ENCODE measurements at places on chromosomes 6 and 20. TPM values are rescaled to one million over a fixed set of nuclear protein-coding genes. Genes with fewer than 3 reads are reported as not detected.

Gene IP6K3
- 1.6 TPM for total RNA-seq

GRCh38 chr6:51526049-51526448 lies 561.4 kb downstream of the PKHD1 start:
- H3K27ac ChIP-seq = no peak overlapping the region
- H3K4me1 ChIP-seq = no peaks in the 10 kb centered on the region
- no peak for DNase-seq
- H3K4me3 ChIP-seq = no peak overlapping the region

Gene IL17A
- total RNA-seq = not detected

Gene TMEM244
- total RNA-seq = not detected

Gene FAXC
- total RNA-seq = 5.9 TPM

DNA sequence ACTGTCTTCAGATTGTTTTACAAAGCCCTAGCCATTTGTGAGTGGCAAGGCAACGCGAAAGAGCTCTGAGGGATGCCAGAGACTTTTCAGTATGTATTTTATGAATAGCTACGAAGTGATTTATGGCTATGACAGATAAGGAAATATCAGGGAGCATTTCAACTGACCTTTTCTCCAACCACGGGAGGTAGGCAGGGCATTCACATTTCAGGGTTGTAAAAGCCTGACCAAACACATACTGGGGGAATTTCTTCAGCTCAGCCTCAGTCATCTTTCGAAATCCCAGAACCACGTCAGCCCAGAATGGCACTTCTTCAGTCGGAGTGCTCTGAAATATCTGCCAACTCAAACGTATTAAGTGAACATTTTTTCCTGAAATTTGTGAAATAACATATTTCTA lies 10.8 kb downstream of the DDO start:
- no peaks in the 10 kb centered on the region for H3K27me3 ChIP-seq
- peaks cover 7% of the 10 kb centered on the region for H3K4me1 ChIP-seq
- no peak overlapping the region for H3K27ac ChIP-seq
- no peak for DNase-seq

Gene C6orf15
- not detected for total RNA-seq

- DNase-seq = peak; percentile 80
- no peaks in the 10 kb centered on the region for H3K36me3 ChIP-seq
- H3K4me1 ChIP-seq = no peaks in the 10 kb centered on the region
- H3K27ac ChIP-seq = no peak overlapping the region
- no peak overlapping the region for H3K4me3 ChIP-seq
- no peaks in the 10 kb centered on the region for H3K27me3 ChIP-seq
These were observed 322.1 kb downstream of the RNGTT start for GRCh38 chr6:88641178-88641903.

- H3K36me3 ChIP-seq = no peaks in the 10 kb centered on the region
- no peaks in the 10 kb centered on the region for H3K4me1 ChIP-seq
- H3K27ac ChIP-seq = no peak overlapping the region
- no peaks in the 10 kb centered on the region for H3K27me3 ChIP-seq
These were observed 117.6 kb downstream of the SULF2 start for GRCh38 chr20:47667531-47668312.

DNA sequence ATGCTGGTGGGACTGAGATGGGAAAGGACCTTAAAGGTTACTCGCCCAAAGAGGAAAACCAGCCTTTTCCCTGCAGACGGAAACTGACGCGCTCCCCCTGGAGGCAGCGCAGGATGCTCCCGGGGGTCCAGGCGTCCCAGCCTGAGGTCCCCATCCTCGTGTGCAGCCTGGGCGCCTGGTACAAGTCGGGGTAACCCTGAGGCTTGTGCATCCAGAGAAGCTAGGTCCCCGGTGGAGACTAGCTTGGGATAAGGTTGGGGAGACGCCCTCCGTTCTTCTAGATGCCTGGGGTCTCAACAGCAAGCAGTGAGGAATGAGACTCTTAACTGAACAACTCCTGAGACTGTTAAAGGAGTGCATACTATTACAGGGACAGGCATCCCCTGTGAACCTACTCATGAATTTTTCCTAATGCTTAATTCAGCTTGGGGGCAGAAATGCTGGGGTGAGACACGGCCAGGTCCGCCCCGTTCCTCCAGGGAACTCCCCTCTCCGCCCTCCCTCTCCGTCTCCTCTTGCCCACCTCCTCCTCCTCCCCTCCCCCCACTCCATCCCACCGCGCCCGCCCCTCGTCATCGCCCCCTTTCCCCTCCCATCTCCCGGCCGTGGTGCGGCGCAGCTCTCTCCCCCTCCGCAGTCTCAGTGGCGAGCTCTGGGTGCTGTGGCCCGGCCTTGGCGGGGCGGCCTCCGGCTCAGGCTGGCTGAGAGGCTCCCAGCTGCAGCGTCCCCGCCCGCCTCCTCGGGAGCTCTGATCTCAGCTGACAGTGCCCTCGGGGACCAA lies at the start of gene PRSS35:
Gene PRSS35 (plus strand): TSS at position 634 of the 781 bp plus-strand sequence. CDS start 10,908 bp downstream, outside the sequence.
- H3K4me3 ChIP-seq = peak within 1 kb of the TSS; percentile 12
- H3K36me3 ChIP-seq = no peaks in the 10 kb centered on the region
- DNase-seq = peak; percentile 83
- no peak within 1 kb of the TSS for H3K27ac ChIP-seq

GRCh38 chr20:23782366-23782983 lies 31.7 kb upstream of the CST1 start:
- no peaks in the 10 kb centered on the region for H3K4me1 ChIP-seq
- H3K27ac ChIP-seq = no peak overlapping the region
- H3K27me3 ChIP-seq = no peaks in the 10 kb centered on the region
- DNase-seq = peak; percentile 4
- H3K4me3 ChIP-seq = no peak overlapping the region

Gene TP53TG5
- total RNA-seq = not detected

Gene ADGRF1
- 14.8 TPM for total RNA-seq

- no peaks in the 10 kb centered on the region for H3K27me3 ChIP-seq
- H3K36me3 ChIP-seq = no peaks in the 10 kb centered on the region
- peak; percentile 51 for DNase-seq
These were observed 16.1 kb upstream of the ZNF217 start for GRCh38 chr20:53609491-53610445.

- no peaks in the 10 kb centered on the region for H3K27me3 ChIP-seq
- no peaks in the 10 kb centered on the region for H3K4me1 ChIP-seq
- no peaks in the 10 kb centered on the region for H3K36me3 ChIP-seq
- DNase-seq = no peak
- no peak overlapping the region for H3K4me3 ChIP-seq
These were observed 645.6 kb downstream of the MMUT start for GRCh38 chr6:48817333-48818051.

Gene TBX18
- 1.3 TPM for total RNA-seq

Gene MYL9
- 239 TPM for total RNA-seq

Gene PRL
- 0.18 TPM for total RNA-seq

DNA sequence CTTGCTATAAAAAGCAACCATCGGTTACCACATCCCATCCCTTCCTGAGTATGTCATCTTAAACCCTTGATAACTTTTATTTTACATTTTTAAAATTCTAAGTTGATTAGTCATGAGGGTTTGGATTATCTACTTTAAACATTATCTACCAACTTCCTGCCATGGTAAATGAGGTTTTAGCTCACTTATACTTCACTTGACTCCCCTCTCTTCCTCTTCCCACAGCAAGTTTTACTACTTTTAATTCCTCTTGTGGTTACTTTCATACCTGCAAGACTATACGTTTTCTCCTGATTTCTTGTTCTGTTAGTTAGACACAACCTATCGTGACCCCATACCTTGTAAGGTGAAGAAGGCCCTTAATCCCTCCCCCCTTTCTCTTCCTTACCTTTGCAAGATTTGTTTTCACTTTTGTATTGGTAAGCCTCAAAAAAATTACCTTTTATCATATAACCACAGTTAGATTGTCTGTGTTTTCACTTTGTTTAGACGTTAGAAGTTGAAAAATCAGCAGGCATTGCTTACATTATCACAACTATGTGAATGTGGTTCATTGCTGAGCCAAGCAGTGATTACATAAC lies 60.1 kb upstream of the OGFRL1 start:
- H3K4me3 ChIP-seq = no peak overlapping the region
- H3K4me1 ChIP-seq = no peaks in the 10 kb centered on the region
- H3K36me3 ChIP-seq = peaks cover 4% of the 10 kb centered on the region
- H3K27ac ChIP-seq = no peak overlapping the region

Gene TTBK1
- total RNA-seq = 0.31 TPM

DNA sequence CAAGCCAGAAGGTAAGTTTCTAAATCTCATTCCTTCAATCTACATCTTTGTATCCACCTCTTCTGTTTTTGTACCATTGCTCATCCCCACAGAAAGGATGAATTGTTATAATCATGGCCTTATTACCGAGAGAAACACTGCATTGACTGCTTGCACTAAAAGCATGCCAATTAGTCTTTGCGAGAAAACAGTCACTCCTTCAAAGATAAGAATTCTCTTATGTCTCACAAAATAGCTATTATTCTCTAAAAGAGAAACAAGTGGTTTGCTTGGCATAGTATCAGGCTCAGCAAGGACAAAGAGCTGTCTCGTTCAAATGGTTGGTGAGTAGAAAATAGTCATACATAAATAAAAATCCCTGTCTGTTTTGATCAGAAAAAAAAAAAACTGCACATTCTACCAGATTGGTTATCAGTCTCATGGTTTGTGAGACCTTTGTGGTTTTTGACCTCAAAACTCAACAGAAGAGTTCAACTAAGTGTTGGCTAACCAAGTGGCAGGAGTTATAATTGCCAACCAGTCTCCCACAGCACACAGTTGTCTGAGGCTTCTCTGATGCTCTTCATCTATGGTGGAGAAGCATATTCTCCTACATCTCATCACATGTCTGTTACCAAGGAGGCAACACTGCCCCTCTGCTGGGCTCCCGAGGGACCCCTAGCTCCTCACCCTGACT lies 35.1 kb upstream of the ARMH2 start:
- H3K27ac ChIP-seq = no peak overlapping the region
- no peak overlapping the region for H3K4me3 ChIP-seq
- DNase-seq = no peak
- H3K27me3 ChIP-seq = no peaks in the 10 kb centered on the region

DNA sequence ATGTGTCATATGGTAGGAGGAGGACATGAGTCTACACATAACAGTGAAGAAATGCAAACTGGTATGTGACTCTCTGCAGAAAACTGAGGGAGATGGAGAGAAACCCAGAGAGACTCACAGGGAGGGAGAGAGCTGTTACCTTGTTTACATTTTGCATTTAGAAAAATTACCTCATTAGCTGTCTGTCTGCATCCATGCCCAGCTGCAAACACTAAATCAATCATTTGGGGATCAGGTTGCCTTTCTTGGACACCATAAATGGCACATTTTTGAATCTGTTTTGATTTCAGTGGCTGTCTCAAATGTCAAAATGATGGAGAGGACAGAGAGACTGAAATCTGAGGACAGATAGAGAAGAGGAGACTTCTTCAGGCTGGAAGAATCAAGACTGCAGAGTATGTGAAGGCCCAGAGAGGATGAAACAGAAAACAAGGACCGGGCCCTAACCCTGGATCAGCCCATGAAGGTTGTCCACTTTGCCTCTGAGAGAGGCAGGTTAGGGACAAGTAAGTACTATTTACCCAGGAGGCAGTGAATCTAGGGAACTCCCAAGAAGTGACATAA lies 92.2 kb downstream of the UNC5CL start:
- H3K36me3 ChIP-seq = no peaks in the 10 kb centered on the region
- no peak for DNase-seq
- H3K4me3 ChIP-seq = no peak overlapping the region
- H3K27me3 ChIP-seq = no peaks in the 10 kb centered on the region
- no peaks in the 10 kb centered on the region for H3K4me1 ChIP-seq

GRCh38 chr20:50844430-50845100 lies 49.7 kb downstream of the BCAS4 start:
- H3K27me3 ChIP-seq = no peaks in the 10 kb centered on the region
- H3K36me3 ChIP-seq = no peaks in the 10 kb centered on the region
- no peak for DNase-seq
- no peak overlapping the region for H3K4me3 ChIP-seq
- no peaks in the 10 kb centered on the region for H3K4me1 ChIP-seq
- H3K27ac ChIP-seq = no peak overlapping the region

Gene C20orf144
- total RNA-seq = 0.31 TPM

- H3K27ac ChIP-seq = no peak overlapping the region
- peaks cover 12% of the 10 kb centered on the region for H3K36me3 ChIP-seq
- H3K27me3 ChIP-seq = no peaks in the 10 kb centered on the region
- H3K4me1 ChIP-seq = no peaks in the 10 kb centered on the region
These were observed 11.3 kb downstream of the FAM217A start for GRCh38 chr6:4067673-4068072.

Gene TREML1
- total RNA-seq = 1.2 TPM
